NCI-H1417 (cell line): ENCODE measurements at places on chromosomes 12 and 14.

DNA sequence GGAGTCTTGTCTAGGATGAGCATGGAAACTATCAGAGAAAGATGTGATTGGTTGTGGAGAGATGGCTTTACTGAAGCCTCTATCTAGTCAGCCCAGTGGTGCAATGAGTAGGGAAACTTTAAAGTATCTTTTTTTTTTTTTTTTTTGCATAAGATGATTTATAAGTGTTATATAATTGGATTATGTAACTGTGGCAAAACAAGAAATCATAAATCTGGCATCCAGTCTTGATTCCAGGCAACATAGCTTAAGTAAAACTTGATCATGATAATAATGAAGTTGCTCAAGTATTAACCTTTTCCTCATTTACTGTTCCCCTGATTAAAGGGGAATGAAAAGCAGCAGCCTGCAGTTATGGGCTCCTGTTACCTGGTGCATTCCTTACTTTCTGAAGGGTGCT, 538.0 kb upstream of the ATP2B1 start:
- no peak for DNase-seq

- no peak for DNase-seq
Measured at GRCh38 chr14:54621686-54622085, 54.8 kb downstream of the SAMD4A start.

GRCh38 chr14:46384611-46385010, 267.0 kb downstream of the RPL10L start:
- no peak for DNase-seq

- DNase-seq, result no peak
Measured at GRCh38 chr14:32370714-32371113, 41.6 kb downstream of the AKAP6 start.

DNA sequence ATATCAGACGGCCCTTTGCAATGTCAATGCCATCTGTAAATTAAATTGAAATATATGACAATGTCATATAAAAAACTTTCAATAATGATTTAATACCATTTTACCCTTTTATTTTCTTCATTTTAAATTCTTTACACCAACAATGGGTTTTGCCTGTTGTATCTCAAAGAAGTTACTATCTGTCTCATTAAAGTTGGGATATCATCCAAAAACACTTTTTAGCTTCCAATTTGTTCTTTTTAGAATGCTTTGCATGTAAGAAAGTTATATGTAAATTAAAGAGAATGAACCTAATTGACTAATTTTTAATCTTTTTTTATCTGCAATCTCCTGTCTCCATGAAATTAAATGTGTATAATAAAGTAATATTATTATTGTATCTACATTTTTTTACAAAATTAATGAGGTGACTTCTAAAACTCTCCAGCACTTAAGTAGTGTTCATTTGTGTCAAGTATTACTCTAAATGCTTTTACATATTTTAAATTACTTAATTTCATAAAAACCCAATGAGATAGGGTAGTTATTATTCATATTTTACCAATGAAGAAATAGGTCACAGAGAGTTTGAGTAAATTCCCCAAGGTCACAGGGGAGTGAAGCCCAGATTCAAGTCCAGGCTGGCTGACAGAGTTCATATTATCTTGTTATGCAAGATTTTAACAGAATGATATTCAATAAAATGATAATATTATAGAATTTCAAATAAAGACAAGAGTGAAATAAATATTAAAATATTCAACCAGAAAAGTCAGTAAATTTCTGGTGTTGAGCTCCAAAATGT, 673.0 kb upstream of the FLRT2 start:
- no peak for DNase-seq

DNA sequence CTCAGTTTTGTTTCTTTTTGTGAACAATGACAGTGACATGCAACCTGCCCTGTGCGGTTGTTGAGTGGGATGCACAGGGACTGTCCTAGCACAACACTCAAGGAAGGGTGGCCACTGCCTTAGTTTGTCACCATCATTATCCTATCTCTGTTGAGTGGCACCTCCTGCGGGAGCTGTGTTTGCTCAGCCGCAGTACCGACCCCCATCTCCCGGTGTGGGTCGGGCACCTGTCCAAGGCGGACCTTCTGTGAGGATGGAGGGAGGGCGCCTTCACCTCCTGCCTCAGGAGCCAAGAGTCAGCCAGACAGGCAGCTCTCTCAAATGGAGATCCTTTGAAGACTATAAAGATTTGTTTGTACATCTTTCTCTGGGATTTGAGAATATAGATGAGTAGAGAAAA, 142.1 kb downstream of the TSPAN9 start:
- DNase-seq, result peak; percentile 35

DNA sequence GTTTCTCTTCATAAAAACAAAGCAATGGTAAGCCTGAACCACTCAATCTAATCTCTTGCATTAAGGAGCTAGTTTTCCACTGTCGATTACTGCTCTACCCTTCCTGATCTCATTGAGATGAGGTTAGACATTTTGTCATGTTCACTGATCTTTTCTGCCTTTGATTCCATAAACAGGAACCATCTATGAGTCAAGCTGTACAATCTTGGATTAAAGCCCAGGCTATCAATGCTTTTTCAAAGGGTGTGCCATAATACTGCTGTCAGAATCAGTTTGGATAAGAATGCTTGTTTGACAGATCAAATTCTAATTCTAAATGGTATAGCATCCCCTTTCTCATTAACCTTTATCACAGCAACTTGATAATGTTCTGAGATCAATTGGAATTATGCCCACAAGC, 16.1 kb downstream of the GRIP1 start:
- DNase-seq, result no peak

DNA sequence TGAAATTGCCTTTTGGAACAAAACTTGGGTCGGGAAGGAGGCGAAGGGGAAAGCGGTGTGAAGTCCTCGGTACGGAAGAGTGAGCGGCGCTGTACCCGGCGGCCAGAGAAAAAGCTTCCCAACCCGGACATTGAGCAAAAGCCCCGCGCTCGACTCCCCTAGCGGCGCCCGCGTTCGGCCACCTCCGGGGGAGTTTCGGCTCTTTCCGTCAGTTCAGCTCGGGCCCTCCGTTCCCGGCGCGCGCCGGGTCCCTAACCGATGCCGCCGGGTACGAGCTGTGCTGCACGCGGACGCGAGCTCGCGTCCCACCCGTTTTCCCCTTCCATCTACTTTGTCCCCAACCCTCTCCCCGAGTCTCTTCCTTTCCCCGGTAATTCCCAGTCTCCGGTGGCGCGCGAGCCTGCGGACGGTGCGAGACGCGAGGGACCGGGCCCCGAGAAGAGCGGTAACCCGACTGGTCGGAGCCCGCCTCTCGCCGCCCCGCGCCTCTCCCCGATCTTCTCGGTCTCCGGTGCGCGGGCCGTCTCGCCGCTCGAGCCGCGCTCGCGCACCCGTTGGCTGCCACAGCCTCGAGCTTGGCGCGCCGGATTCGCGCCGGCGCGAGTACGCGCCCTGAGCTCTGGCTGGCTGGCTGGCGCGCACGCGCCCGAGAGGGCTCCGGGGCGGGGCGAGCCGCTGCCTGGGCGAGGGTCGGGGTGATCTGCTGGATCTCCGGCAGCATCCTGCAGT, 446 bp upstream of the SPATS2 start:
- DNase-seq, result peak; percentile 98

GRCh38 chr12:41140117-41140516, 48.0 kb upstream of the PDZRN4 start:
- no peak for DNase-seq

GRCh38 chr12:76266797-76267196, 81.4 kb downstream of the BBS10 start:
- DNase-seq, result no peak

DNA sequence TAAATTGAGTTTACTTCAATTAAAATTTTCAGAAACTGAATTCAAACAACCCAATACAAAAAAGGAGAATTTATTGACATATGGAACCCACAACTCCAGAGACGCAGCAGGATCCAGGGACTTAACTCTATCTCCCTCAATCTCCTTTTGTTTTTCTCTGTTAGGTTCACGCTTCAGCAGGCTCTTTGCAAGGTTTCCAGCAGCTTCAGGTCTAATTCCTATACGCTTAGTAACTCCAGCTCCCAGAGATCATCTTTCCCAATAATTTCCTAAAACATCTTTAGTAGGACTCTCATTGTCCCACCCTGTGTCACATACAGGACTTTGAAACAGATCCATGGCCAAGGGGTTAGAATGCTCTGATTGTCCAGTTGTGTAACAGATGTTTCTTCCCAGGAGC, 175.2 kb downstream of the RMST start:
- DNase-seq, result no peak
